ENCODE measurements at places on chromosomes 2 and 18.
A peak's percentile ranks its signal among the peaks of the same experiment; 100 is the strongest.

DNA sequence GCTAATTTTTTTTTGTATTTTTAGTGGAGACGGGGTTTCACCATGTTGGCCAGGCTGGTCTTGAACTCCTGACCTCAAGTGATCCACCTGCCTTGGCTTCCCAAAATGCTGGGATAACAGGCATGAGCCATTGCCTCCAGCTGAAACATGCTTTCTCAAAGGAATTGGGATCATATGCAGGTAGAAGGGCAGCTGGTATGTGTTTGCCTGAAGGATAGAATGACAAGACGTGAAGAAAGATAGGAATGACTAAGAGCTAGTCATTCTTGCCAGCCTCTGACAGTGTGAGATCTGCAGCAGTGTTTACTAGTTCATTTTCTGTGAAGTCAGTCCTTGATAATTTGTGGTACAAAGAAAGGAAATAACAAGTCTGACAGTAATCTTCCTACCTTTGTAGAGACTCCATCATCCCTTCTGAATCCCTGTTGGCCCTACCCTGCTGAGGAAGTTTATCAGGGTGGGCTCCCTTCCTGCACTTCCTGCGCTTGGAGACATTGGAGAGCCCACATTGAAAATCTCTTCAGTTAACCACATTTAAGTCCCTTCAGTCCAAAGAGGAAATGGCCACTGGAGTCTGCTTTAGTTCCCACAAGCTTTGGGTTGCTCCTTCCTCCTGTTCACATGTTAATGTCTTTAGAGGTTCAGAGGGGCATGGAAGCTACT, 14.7 kb downstream of the CFLAR start:
- H3K27ac ChIP-seq, result no peak overlapping the region
- no peaks in the 10 kb centered on the region for H3K27me3 ChIP-seq
- H3K4me3 ChIP-seq, result no peak overlapping the region
- no peaks in the 10 kb centered on the region for H3K36me3 ChIP-seq
- no peak for DNase-seq

DNA sequence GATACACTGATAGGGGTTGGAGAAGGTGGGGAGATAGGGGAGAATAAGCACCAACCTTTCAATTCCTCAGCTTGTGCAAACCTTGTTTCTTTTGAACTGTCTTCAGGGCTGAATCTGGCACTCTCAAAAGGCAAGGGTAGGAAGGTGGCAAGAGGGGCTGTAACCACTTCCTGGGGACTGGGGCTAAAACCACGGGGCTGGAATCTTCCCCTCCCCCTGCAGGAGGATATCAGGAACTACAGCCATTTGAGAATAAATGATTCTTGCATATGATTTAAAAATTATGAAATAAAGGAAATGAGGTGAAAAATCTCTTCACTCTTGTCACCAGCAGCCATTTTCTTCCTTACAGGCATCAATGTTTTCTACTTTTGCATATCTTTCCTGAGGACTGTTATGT, 50.8 kb downstream of the ATOH8 start:
- no peak overlapping the region for H3K4me3 ChIP-seq
- H3K4me1 ChIP-seq, result no peaks in the 10 kb centered on the region
- DNase-seq, result no peak
- no peak overlapping the region for H3K27ac ChIP-seq
- no peaks in the 10 kb centered on the region for H3K27me3 ChIP-seq

DNA sequence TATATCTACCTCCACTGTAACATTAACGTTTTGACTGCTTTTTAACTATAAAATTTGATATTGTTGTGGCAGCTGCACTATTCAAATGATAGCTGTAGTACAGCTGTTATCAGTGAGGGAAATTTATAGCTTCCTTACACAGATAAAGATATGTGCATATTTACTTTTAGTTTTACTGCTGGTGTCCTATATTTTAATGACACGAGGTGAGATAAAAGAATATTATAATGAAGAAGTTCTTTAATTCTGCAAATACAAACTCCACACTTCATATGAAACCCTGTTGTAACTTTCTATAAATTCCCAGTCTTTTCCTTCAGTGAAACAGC, 427.8 kb upstream of the ZEB2 start:
- peaks cover 1% of the 10 kb centered on the region for H3K4me1 ChIP-seq
- DNase-seq, result no peak
- H3K36me3 ChIP-seq, result no peaks in the 10 kb centered on the region
- H3K27ac ChIP-seq, result no peak overlapping the region
- H3K4me3 ChIP-seq, result no peak overlapping the region
- no peaks in the 10 kb centered on the region for H3K27me3 ChIP-seq

- no peak overlapping the region for H3K4me3 ChIP-seq
- H3K36me3 ChIP-seq, result no peaks in the 10 kb centered on the region
Observed at GRCh38 chr2:168671932-168672331, 130.5 kb upstream of the NOSTRIN start.

GRCh38 chr2:105134081-105134480, 96.2 kb downstream of the MRPS9 start:
- H3K4me3 ChIP-seq, result no peak overlapping the region
- no peak overlapping the region for H3K27ac ChIP-seq
- no peaks in the 10 kb centered on the region for H3K27me3 ChIP-seq
- no peaks in the 10 kb centered on the region for H3K4me1 ChIP-seq
- DNase-seq, result no peak
- no peaks in the 10 kb centered on the region for H3K36me3 ChIP-seq

GRCh38 chr18:61335684-61336555, 2.7 kb downstream of the CDH20 start:
- no peaks in the 10 kb centered on the region for H3K27me3 ChIP-seq
- no peak overlapping the region for H3K27ac ChIP-seq
- no peak overlapping the region for H3K4me3 ChIP-seq
- no peaks in the 10 kb centered on the region for H3K36me3 ChIP-seq
- DNase-seq, result no peak
- H3K4me1 ChIP-seq, result peaks cover 8% of the 10 kb centered on the region

DNA sequence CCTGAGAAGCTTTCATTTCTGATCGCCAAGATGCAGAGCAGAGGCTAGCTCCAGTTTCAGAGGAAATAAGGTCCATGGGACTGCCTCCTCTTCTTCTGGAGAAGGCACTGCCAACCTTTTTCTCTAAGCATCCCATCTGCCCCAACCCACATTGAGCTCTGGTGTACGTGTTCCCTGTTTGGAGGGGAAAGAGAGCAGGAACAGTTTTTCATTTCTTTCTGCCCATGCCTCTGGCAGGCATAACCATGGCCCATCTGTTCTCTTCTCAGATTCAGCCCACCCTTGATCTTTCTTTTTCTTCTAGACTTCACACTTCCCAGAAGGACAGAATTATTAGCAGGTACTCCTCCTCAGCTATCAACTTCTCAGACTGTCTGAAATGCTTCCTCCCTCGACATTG, 1110.3 kb upstream of the KLHL29 start:
- no peak overlapping the region for H3K4me3 ChIP-seq
- no peak for DNase-seq
- no peaks in the 10 kb centered on the region for H3K27me3 ChIP-seq
- no peaks in the 10 kb centered on the region for H3K36me3 ChIP-seq
- no peak overlapping the region for H3K27ac ChIP-seq

- H3K27ac ChIP-seq, result no peak overlapping the region
- no peaks in the 10 kb centered on the region for H3K27me3 ChIP-seq
- no peak overlapping the region for H3K4me3 ChIP-seq
- no peaks in the 10 kb centered on the region for H3K36me3 ChIP-seq
Observed at GRCh38 chr2:54417577-54417976, 38.5 kb upstream of the SPTBN1 start.

DNA sequence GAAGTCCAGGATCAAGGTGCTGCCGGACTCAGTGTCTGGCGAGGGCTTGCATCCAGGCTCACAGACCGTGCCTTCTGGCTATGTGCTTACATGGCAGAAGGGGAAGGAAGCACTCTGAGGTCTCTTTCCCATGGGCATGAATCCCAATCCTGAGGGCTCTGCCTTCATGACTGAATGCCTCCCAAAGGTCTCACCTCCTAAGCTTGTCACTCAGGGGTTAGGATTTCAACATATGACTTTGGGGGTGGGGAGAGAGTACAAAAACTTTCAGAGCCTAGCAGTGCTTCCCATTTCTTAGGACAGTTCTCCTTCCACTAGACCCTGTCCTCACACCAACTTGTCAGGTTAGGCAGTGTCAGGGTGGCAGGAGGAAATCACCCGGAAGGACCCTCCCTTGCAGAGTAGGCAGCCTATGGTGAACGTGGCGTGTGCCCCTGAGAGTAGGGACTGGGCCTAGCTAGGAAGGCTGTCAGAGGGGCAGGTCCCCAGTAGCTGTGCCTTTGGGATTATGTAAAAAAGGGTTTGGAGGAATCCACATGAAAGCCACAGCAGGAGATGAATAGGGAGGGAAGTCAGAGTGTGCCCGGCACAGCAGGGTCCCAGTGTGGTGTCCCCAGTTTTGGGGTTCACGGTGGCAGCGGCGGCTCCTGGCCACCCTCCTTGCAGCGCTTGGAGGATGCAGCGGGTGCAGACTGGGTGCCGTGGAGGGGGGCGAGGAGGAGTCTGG, 233.3 kb downstream of the LDLRAD4 start:
- H3K27ac ChIP-seq, result no peak overlapping the region
- no peak overlapping the region for H3K4me3 ChIP-seq
- no peak for DNase-seq
- H3K36me3 ChIP-seq, result no peaks in the 10 kb centered on the region

GRCh38 chr18:26022585-26022984, 67.8 kb downstream of the SS18 start:
- H3K4me3 ChIP-seq, result no peak overlapping the region
- H3K36me3 ChIP-seq, result no peaks in the 10 kb centered on the region
- no peak for DNase-seq
- H3K4me1 ChIP-seq, result no peaks in the 10 kb centered on the region
- no peaks in the 10 kb centered on the region for H3K27me3 ChIP-seq

DNA sequence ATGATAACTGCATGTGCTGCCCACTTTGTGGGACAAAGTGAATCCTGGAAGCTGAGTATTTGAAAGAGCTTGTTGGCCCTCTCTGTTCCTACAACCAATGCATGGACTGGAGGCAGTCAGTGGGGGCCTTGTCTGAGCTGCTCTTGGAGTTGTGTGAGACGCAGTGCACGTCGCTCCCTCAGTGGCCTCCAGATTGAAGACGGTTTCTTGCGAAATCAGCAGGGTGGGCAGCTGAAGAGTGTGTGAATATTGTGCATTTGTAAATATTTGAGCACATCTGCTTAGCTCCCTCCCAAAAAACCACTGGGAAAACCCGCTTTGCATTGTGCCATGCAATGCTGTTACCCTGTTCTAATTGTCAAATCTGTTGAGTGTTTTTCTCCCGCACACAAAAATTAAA, 782.8 kb downstream of the PLCL1 start:
- no peak overlapping the region for H3K4me3 ChIP-seq
- no peaks in the 10 kb centered on the region for H3K4me1 ChIP-seq
- no peak overlapping the region for H3K27ac ChIP-seq
- H3K27me3 ChIP-seq, result no peaks in the 10 kb centered on the region
- DNase-seq, result no peak

GRCh38 chr2:33022989-33023727, 76.4 kb downstream of the LTBP1 start:
- no peak for DNase-seq
- H3K27me3 ChIP-seq, result no peaks in the 10 kb centered on the region
- H3K4me1 ChIP-seq, result peaks cover 1% of the 10 kb centered on the region
- no peak overlapping the region for H3K27ac ChIP-seq

DNA sequence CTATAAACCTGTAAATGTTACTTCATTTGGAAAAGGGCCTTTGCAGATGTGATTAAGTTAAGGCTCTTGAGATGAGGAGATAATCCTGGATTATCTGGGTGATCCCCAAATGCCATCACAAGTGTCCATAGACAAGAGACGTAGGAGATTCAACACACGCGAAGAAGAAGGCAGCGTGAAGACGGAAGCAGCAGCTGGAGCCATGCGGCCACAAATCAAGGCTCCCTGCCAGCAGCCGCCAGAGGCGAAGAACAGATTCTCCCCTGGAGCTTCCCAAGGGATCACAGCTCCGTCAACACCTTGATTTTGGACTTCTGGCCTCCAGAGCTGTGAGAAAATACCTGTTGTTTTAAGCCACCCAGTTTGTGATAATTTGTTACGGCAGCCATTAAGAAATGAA, 11.0 kb upstream of the VAPA start:
- peaks cover 7% of the 10 kb centered on the region for H3K4me1 ChIP-seq
- peak; percentile 60 for DNase-seq
- no peaks in the 10 kb centered on the region for H3K27me3 ChIP-seq
- no peaks in the 10 kb centered on the region for H3K36me3 ChIP-seq
- no peak overlapping the region for H3K27ac ChIP-seq
- H3K4me3 ChIP-seq, result no peak overlapping the region

GRCh38 chr18:73520229-73520628, 627.4 kb downstream of the FBXO15 start:
- no peaks in the 10 kb centered on the region for H3K4me1 ChIP-seq
- H3K27ac ChIP-seq, result no peak overlapping the region
- no peak for DNase-seq

DNA sequence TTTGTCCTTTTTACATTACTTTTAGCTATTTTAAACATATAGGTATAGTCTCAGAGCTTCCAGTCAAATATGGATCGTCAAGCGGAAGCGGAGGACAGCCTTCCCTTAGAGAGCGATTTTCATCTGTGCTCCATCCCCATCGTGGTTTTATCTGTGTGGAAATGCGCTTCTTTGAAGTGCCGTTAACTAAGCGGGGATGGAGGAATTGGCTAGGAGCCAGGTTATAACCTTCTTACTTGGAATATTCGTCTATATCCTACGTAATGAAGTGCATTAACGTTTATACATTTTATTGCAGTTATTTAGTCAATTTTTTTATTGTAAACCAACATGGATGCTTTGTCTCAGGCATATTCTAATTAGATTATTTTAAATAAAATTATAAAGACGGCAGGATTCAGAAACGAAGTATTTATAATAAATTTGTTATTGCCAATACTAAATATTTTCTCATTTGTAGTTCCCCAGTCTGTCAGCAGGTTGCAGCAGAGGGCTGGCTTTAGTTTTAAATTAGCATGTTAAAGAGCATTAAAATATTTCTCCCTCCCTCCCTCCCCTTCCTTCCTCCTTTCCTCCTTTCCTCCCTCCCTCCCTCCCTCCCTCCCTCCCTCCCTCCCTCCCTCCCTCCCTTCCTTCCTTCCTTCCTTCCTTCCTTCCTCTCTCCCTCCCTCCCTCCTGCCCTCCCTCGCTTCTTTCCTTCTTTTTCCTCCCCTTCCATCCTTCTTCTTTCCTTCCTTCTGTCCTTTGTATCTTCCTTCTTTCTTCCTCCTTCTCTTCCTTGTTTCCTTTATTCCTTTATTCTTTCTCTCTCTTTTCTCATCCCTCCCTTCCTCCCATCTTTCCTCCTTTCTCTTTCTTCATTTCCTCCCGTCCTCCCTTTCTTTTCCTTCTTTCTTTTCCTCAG, 80.6 kb upstream of the DOCK10 start:
- H3K4me3 ChIP-seq, result no peak overlapping the region
- no peaks in the 10 kb centered on the region for H3K4me1 ChIP-seq
- no peaks in the 10 kb centered on the region for H3K27me3 ChIP-seq
- no peak for DNase-seq
- no peaks in the 10 kb centered on the region for H3K36me3 ChIP-seq
- H3K27ac ChIP-seq, result no peak overlapping the region

DNA sequence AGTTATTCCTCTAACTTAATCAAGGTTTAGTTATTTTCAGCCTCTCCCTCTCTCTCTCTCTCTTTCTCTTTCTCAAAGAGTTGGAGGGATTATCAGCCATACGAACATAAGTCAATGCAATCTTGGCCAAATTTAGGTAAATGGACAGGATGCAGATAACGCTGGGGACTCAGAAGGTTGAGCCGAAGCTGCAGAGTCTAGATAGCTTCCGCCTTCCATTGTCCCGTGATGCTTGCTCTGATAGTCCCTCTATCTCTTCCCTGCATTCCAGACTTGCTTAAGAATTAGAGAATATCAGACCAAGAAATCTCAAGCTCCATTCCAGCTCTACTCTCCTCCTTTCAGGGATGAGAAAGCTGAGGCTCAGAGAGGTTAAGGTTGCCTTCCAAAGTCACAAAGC, 502.8 kb upstream of the TNP1 start:
- no peak overlapping the region for H3K4me3 ChIP-seq
- H3K4me1 ChIP-seq, result peaks cover 30% of the 10 kb centered on the region
- no peak for DNase-seq
- no peaks in the 10 kb centered on the region for H3K27me3 ChIP-seq

Data from ovary (tissue), 10 donors.